ENCODE measurements at places on chromosomes 3 and 15. TPM values are rescaled to one million over a fixed set of nuclear protein-coding genes. Genes with fewer than 3 reads are reported as not detected.

STRA6 gene
- total RNA-seq = 0.51 TPM

ULK3 gene
- 31.6 TPM for total RNA-seq

SI gene
- total RNA-seq = not detected

GRCh38 chr3:14156843-14157561 is 21.4 kb downstream of the XPC start:
- no peaks in the 10 kb centered on the region for H3K27me3 ChIP-seq
- no peak overlapping the region for H3K27ac ChIP-seq
- no peak for DNase-seq
- H3K4me1 ChIP-seq = no peaks in the 10 kb centered on the region
- peaks cover 9% of the 10 kb centered on the region for H3K36me3 ChIP-seq

DNA sequence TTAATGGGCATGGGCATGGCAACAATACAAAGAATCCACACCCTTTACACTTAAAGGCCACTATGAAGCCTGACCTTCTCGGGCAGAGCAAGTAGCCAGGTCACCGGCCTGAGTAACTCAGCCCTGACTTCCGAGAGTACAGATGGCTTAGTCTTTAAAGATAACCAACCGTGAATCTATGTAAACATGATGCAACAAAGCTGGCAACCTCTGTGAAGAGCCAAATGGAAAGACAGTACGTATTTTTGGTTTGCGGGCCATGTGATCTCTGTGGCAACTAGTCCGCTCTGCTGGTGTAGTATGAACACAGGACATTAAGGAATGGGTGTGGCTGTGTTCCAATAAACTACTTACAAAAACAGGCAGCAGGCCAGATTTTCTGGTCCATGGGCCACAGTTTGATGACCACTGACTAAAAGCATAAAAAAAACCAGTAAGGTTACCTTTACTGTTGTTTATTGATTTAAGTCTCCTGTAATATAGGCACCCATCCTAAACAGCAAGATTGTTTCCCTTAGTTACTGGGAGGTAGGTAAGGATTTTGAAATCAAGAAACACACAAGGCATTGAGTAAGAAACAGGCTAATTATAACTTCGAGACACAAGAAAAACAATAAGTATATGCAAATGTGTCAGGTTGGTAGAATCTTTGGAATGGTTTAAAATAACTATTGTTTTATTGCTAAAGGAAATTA is 14.5 kb downstream of the RIOX2 start:
- H3K27me3 ChIP-seq = no peaks in the 10 kb centered on the region
- H3K36me3 ChIP-seq = peaks cover 2% of the 10 kb centered on the region
- DNase-seq = no peak
- H3K27ac ChIP-seq = no peak overlapping the region
- no peaks in the 10 kb centered on the region for H3K4me1 ChIP-seq

- DNase-seq = no peak
- no peaks in the 10 kb centered on the region for H3K27me3 ChIP-seq
- H3K36me3 ChIP-seq = no peaks in the 10 kb centered on the region
- no peak overlapping the region for H3K27ac ChIP-seq
- H3K4me1 ChIP-seq = no peaks in the 10 kb centered on the region
Observed at GRCh38 chr3:175851541-175851940, 992.4 kb downstream of the NAALADL2 start.

DNA sequence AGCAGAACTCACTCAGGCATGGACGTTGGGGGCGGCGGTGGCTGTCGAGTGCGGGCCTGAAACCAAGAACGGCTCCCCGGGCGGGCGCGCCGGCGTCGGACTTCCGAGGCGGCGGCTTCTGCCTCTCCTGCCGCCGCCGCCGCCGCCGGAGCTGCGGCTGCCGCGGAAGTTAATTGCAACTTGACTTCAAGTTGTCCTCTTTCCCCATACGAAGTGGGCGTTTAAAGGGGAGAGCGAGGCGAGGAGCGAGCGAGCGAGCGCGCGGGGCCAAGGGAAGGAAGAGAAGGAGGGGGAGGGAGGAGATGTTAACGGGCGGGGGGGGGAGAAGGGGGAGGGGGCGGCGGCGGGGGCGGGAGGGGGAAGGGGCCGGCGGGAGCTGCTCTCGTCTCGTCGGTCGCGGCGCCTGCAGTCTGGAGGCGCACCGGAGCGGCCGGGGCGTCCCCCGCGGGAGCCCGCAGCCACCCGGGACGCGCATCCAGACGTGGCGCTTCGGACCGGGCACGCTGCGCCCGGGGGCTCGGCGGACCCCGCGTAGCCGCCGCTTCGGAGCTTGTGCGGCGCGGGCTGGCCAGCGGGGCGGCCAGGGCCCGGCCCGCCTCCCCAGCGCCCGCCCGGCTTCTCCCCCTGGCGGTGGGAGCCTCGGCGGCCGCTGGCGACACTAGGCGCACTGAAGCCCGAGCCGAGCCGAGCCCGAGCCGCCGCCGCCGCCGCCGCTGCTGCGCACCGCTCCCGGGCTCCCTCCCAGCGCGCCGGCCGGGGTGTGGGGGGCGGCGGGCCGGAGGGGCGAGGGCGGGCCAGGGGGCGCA is 19.7 kb upstream of the SATB1 start:
- DNase-seq = peak; percentile 80
- peak overlapping the region; percentile 42 for H3K4me3 ChIP-seq
- no peak overlapping the region for H3K27ac ChIP-seq
- no peaks in the 10 kb centered on the region for H3K36me3 ChIP-seq
- H3K4me1 ChIP-seq = no peaks in the 10 kb centered on the region

- no peaks in the 10 kb centered on the region for H3K27me3 ChIP-seq
- no peaks in the 10 kb centered on the region for H3K36me3 ChIP-seq
- H3K4me1 ChIP-seq = peaks cover 3% of the 10 kb centered on the region
- H3K4me3 ChIP-seq = no peak overlapping the region
Observed at GRCh38 chr3:120468635-120469295, 18.0 kb upstream of the FSTL1 start.

DNA sequence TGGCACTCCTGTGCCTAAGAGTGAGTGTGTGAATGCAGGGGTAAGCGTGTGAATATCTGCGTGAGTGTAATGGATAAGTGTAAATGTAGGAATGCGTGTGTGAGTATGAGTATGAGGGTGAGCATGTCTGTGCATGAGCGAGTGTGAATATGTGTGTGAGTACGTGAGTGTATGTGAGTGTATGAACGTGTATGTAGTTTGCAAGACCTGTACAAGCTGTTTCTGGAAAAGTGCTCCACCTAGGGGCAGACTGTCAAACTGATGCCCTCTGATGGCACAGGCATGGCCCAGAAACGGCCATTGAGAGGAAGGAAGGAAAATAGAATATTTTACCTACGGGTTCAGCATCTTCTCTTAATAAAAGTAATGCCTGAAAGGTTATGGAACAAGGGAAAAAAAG is 24.4 kb upstream of the FRMD4B start:
- H3K27ac ChIP-seq = no peak overlapping the region
- no peak overlapping the region for H3K4me3 ChIP-seq
- DNase-seq = peak; percentile 79
- H3K36me3 ChIP-seq = no peaks in the 10 kb centered on the region
- no peaks in the 10 kb centered on the region for H3K4me1 ChIP-seq
- no peaks in the 10 kb centered on the region for H3K27me3 ChIP-seq

DNA sequence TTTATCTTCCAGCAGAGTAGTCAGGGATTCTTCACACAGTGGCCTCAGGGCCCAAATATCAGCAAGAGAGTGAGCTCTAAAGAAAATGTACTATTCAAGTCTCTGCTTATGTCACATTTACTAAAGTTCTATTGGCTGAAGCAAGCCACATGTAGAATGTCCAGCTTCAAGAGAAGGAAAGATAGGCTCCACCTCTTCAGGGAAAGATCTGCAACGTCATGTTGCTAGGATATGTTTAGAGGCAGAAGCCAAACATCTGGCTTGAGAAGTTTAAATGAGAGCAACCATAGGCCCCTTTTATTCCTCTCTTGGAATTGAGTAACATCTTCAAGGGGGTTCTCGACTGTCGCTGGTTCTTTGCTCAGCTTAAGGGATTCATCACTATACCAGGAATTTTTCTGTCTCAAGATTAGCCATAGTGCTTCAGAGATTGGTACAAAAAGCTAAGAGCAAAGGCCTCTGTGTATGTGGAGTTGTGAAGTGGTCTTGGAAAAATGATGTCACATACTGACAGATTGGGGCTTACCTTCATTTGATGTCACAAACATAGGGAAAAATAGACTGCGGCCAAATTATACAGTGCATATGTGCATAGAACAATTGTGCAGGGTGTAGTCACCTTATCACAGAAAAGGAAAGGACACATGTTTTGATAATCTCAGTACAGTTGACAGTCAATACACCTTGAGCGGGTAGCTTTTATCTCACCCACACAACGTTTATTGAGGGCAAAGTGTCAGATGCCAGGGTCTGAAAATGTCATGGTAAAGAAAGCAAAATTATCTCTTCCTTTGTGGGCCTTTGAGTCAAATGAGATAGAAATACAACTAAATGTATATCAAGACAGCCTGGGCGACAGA is 11.3 kb upstream of the THRB start:
- H3K36me3 ChIP-seq = no peaks in the 10 kb centered on the region
- no peak overlapping the region for H3K4me3 ChIP-seq
- H3K27ac ChIP-seq = no peak overlapping the region
- H3K4me1 ChIP-seq = no peaks in the 10 kb centered on the region

GRCh38 chr3:196981657-196982056 is 13.0 kb upstream of the PIGZ start:
- no peaks in the 10 kb centered on the region for H3K4me1 ChIP-seq
- no peak overlapping the region for H3K27ac ChIP-seq
- H3K4me3 ChIP-seq = no peak overlapping the region
- H3K36me3 ChIP-seq = no peaks in the 10 kb centered on the region

DNA sequence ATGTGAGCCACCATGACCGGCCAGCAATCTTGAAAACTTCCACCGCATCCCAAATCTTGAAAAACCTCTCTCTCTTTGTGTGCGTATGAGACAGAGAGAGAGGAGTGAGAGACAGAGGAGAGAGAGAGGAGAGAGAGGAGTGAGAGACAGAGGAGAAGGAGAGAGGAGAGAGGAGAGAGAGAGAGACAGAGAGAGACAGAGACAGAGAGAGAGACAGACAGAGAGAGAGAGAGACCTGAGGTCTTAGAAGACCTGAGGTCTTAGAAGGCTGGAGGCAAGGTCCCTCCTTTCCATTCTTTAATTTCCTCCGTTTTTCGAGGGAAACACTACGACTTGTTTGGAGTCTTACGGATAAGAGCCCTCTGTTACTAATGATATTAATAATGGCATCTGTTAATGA is 39.5 kb downstream of the TMEM40 start:
- H3K27me3 ChIP-seq = no peaks in the 10 kb centered on the region
- H3K4me1 ChIP-seq = no peaks in the 10 kb centered on the region

DNA sequence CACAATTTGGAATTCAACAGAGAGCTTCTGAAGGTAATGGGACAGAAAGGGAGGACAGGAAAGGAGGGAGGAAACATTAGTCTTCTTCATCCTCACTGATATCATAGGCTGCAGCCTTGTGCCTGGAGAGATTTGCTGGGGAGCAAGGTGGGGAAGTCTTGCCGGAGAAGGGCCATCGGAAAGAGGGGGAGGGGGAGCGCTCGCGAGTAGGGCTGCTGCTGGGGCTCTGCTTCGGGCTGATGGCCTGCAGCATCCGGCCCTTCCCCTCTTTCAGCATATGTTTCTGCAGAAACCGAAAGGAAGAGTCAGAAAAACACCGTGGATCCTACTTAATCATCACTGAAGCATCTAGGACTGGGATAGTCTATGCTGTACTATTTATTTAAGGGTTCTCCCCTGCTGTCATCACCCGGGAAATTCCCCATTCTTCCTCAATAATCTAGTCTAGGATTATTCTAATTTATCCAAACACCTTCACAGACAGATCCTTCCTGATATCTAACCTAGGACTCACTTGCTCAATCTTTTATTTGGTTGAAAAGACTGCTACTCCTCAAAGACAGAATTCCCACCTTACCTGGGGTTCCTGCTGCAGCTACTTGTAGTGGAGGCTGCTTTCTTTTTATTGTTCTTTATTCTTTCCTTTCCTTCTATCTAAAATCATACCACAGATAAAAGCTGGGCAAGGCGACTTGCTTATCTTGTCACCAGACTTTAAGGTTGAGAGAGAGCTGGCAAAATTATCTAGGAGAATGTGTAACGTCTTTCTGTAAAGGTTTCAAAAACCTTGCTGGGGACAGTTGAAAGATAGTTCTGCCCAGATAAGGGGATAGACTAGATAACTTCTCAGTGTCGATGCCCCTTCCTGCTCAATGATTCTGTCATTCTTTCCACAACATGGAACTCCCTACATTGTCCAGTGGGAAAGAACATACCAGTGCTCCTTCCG is 22.6 kb downstream of the SLC51A start:
- H3K27ac ChIP-seq = no peak overlapping the region
- H3K36me3 ChIP-seq = peaks cover 6% of the 10 kb centered on the region
- DNase-seq = no peak
- no peak overlapping the region for H3K4me3 ChIP-seq

GRCh38 chr15:63772520-63772919 is 61.2 kb downstream of the HERC1 start:
- H3K27me3 ChIP-seq = no peaks in the 10 kb centered on the region
- H3K4me3 ChIP-seq = no peak overlapping the region
- no peak overlapping the region for H3K27ac ChIP-seq
- peaks cover 6% of the 10 kb centered on the region for H3K36me3 ChIP-seq
- H3K4me1 ChIP-seq = no peaks in the 10 kb centered on the region

Data from aorta (tissue), 5 donors.